ENCODE measurements at places on chromosomes 7 and 10.

DNA sequence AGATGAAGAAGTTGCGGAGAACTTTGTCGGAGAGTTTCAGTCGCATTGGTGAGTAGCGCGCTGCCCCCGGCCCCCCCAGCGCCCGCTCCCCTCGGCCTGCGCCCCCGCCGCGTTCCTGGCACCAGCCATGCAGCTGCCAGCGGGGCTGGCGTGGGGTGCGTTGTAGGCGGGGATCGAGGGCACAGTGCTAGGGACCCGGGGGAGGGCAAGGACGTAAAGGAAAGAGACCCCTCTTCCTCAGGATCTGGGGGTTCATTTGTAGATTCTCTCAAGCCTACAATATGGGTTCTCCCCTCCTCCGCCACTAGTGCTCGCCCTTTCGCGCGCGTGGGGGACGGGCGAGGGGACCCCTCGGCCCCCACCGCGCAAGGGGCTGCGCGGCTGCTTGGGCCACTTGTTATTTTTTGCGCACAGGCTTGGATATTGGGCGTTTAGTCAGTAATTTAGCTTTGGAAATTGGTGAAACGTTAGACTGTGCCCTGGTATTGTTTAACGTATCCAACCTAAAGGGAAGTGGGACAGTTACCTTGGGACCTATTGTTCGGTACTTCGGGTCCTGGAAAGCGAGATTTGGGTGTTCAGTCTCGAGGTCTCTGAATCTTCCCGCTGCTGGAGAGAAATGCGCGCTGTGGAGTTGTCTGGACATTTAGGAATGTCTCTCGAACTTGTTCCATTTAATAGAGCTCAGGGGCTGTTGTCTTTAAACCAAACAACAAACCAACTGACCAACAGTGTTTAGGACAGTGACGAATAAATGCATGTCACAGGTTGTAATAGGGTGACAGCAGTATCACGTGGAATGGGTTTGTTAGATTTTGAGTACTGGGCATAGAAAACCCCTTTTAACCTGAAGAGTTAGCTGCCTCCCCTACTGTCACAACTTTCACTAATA lies 796 bp downstream of the CDK14 start:
- DNase-seq = no peak

GRCh38 chr7:47088329-47089067 lies 493.4 kb downstream of the TNS3 start:
- peak; percentile 46 for DNase-seq

DNA sequence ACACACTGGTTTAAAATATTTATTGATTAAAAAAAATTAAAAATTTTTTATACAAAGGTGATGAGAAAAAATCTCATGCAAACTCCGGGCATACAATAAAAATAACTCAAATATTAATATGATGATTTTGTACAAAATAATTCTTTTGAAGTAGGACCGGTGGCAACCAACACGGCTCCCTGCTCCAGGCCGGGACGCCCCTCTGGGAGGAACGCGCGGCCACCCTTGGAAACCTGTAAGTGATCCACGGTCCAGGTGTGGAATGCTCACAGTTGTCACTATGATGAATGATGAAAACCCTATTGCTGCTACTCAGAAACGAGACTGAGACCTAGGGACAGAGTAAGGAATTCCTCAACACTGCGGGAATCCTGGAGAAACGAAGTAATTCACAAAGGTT lies 219.1 kb downstream of the TCERG1L start:
- DNase-seq = no peak

DNA sequence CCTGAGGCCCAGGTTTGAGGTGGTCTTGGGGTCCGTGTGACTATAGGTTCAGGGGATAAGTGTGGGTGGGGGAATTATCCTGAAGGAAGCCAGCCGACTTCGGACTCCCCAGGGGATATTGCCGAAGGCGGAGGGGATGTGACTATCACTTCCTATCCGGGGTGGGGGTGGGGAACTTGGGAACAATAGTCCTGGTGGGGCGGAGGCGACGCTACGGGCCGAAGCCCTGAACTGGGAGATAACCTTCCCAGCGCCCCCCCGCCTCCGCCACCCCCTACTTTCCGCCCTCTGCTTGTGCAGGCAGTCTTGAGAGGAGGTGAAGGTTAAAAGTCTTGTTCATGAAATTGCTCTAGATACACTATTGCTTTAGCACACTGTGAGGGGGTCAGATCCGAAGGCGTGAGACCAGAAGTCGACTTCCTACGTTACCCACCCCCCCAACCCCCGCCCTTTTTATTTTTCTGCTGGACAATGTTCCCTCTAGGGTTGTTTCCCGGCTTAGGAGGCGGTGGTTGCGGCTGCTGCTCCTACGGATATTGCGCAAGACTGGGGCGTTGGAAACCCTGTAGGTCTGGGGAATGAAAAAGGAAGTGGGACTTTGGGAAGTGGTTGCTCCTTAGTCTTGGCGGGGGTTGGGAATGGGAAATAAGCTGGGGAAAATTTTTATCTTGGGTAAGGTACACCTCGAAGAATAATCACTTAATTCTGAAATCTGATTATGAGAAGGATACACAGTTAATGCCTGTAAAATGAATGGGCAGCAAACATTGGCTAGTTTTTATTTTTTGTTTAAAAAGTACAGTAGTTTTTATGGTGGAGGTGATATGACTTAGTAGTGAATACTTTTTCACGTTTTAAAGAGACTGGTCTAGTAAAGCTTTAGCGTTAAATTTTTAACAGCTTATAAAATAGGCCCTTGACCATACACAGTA lies 1.5 kb downstream of the PTPN12 start:
- DNase-seq = peak; percentile 2
